ENCODE measurements at places on chromosomes 2 and 18.

DNA sequence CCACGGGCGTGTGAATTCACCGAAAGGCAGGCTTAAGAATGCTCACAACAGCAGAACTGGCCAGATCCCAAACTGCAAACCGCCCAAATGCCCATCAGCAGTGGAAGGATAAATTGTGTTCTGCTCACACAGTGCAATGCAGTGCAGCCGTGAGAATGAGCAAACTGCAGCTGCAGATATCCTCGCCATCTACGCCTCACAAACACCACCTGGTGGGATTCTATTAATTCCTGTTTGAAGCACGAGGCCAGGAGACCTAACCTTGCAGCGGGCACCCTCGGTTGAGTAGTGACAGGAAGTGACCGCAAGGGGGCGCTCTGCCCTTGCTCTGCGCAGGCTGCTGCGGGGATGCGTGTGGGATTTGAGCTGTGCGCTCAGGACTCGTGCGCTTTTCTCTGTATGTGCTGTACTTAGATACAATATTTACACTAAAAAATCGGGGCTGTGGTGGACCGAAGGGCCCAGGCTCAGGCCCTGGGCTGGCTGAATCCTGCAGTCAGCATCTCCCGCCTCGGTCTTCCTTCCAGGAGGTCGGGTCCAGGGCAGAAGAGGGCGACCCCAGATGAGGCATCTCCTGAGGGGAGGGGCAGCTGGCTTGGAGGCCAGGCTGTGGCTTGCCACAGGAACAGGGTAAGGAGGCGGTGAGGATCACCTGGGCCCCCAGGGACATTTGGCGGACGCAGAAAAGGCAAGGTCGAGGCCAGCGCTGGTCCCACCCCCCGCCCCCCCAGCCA is 19.8 kb upstream of the PDIA6 start:
- DNase-seq: peak; percentile 69

DNA sequence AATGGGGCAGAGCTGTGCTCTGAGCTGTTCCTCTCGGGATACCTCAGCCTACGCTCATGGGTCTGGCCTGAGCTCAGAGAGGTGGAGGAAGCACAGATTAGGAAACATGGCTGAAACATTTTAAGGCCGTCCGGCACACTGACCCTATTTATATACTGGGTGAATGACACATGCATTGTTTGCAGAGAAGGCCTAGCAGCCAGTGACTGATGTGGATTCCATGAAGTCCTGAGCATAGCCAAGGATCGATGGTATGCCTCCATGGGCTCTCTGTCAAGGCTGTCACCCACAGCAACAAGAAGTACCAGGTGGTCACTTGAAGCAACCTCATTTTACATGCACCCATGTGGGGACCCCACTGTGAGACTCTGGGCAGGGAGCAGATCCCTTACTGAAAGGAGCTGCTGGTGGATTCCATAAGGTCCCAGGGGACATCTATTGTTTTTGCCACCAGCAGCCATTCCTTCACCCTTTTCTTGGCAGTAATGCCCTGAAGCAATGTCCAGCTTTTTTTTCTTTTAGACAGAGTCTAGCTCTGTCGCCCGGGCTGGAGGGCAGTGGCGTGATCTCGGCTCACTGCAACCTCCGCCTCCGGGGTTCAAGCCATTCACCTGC is 8.4 kb downstream of the PTMA start:
- no peak for DNase-seq

DNA sequence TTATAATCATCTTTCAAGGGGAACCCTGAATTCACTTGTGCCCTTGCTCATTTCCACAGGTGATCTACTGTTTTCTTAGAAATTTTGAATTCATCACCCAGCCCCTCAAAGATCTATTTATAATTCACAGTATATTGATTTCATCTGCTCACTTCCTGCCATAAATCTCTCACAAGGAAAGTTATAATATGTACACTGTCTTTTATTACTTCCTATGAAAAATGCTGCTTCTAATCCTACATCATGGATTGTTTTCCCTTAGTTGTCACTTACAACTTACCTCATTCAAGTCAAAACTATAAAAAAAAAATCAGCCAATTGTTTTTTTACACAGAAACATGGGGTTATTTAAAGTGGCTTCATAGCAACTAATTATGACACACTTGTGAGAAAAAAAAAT is 1443.0 kb downstream of the LRP1B start:
- DNase-seq: no peak

GRCh38 chr18:70046796-70047195 is 99.1 kb upstream of the CD226 start:
- no peak for DNase-seq

GRCh38 chr18:2853926-2854664 is 7.3 kb downstream of the EMILIN2 start:
- no peak for DNase-seq

Measured in CD4-positive, alpha-beta T cell treated with Interferon gamma for 1 hour (primary cell).